ENCODE measurements at places on chromosomes 1 and 21.

DNA sequence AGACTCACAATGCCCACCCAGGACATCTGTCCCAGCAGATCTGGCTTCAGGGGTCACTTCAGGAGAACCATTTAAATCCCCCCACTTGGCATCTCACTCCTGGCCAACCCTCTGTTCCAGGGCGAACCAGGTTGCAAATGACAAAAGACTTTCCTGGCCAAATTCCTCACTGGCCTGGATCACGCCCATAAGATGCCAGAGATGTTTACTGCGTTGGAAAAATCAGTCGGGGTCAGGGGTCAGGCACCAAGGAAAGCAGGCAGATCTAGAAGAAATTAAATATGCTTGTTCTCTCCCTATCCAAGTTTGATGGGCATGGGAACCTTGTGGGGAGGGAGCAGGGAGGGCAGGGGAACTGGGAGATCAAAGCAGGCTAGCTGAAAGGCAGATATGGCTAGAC, 14.6 kb upstream of the AGTRAP start:
- DNase-seq = no peak

DNA sequence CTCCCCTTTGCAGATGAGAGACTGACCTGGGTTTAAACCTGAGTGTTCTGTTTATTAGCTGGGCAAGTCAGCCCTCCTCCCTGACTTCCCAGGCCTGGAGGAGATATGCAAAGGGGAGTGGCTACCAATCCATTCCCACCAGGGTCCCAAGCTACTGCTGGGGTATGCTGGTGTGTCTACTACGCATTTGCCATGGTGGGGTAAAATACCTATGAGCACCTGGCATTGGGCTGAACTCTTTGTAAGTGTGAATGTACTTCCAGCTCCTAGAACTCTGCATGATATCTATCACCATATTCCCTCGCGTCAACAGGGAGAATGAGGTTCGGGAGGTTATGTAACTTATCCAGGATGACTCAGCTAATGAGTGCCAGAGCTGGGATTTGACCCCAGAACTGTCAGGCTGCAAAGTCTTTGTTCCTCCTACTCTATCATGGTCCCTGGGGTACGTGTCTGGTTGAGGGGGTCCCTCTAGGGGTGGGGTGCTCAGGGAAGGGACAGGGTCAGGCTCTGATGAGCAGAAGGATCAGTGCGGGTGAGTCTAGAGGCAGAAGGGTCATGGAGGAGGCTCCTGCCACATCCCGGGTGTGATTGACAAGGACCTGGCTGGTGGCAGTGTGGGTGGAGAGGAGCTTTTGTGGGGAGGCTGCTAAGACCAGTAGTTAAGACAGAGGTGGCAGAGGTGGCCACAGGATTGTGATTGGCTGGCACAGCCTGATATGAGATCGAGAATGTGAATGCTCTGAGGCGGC, 16.7 kb downstream of the AMPD2 start:
- DNase-seq = no peak

DNA sequence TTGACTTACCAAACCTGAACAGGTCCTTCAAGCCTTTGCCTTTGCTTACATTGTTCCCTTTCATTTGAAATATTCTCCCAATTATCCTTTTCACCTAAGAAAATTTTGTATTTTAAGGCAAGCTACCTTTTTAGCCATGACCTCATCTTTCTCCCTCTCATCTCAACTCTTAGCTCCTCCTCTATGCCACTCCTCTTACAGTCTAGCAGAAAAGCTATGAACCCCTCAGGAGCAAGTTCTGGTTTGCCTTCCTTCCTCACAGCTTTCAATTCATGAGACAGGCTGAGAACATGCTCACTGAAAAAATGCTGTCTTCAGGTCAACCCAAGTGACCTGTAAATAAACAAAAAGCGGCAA, 8.3 kb upstream of the MUTYH start:
- no peak for DNase-seq

DNA sequence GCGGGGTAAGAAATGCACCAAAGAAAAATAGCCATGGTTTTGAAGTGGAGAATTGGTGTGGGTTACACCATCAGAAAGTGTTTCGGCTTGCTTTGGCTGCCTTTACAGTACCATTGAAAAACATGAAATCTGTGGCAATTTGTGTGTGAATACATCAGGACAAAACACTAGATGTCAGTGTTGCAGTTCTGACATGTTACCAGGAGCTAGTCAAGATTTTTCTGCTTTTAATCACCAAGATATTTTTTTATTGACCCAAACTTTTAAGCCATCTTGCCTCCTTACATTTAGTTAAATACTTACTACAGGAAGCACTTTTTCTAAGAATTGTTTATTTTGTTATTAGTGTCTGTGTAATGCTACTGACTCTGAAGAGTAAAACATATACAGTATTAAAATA, 14.3 kb downstream of the RRP15 start:
- no peak for DNase-seq

DNA sequence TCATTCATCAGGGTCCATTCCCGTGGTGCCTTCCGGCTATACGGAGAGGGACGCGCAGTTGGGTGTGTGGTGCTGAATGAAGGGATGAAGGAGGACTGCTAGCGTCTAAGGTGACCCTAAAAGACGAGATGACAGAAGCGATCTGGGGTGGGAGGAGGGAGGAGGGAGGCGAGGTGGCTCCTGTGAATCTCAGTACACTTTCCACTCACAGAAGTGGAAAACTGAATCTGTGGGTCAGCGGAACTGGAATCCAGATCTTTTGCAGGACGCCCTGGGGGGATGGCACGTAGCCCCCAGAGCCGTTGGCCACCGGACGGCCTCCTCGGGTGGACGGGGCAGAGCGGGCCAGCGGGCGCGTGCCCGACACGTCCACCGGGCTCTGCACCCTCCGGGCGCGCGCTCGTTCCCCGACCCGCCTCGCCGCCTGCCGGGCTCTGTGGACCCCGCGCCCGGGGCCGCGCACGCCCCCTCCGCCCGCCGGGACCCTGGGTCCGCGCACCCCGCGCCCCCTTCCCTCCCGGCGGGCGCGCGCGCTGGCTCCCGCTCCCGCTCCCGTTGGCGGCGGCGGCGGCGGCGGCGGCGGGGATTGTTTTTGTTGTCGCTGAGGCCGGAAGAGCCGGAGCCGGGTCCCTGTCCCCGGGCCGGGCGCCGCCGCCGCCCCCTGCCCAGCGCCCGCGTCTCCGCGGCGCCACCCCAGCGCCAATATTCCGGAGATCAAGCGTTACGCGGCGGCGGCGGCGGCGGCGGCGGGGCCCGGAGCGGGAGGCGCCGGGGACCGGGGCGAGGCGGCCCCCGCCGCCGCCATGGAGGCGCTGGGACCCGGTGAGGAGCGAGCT, at the start of gene AGO4:
Gene AGO4 (plus strand): TSS at position 403 of the 836 bp plus-strand sequence. CDS start 401 bp downstream, at position 804.
- DNase-seq = peak; percentile 67

GRCh38 chr1:100277866-100278265, 11.8 kb downstream of the RTCA start:
- DNase-seq = no peak

GRCh38 chr1:61253059-61253735, 170.8 kb downstream of the NFIA start:
- DNase-seq = no peak

GRCh38 chr21:41846536-41846935, 32.6 kb downstream of the PRDM15 start:
- DNase-seq = no peak

DNA sequence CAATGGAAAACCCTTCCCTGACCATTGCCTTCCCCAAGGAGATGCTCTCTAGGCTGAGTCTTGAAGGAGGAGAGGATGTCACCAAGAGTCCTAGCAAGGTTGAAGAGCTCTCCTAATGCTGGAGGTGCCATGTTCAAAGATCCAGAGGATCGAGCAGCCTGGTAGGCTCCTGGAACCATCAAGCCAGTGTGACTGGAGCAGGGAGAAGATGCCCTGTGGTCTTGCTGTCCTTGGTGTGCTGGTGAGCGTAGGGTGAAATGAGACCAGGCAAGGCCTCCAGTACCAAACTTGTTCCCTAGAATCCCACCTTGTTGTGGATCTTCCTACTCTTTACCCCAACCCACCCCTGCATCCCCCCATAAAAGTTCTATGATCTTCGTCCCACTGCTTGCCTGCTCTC, 46.6 kb upstream of the GALNT2 start:
- no peak for DNase-seq

DNA sequence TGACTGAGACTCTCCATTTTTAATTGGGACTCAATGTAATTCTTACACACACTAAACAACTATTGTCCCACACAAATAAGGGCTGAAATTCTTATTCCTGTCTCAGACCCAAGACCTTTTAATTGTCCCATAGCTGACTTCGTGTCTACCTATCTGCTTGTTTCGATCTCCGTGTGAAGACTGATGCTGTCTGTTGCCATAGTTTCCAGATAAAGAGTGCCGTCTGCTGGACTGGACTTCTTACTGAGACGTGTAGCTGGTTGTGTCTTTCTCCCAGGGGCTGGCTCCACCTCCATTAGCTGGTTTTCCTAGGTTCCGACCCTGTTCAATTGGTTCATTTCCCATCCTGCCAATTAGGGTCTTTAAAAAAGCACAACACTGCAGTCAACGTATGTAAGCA, 235.3 kb upstream of the PLXNA2 start:
- no peak for DNase-seq

- DNase-seq = no peak
Measured at GRCh38 chr1:232211149-232211548, 418.8 kb downstream of the SIPA1L2 start.

DNA sequence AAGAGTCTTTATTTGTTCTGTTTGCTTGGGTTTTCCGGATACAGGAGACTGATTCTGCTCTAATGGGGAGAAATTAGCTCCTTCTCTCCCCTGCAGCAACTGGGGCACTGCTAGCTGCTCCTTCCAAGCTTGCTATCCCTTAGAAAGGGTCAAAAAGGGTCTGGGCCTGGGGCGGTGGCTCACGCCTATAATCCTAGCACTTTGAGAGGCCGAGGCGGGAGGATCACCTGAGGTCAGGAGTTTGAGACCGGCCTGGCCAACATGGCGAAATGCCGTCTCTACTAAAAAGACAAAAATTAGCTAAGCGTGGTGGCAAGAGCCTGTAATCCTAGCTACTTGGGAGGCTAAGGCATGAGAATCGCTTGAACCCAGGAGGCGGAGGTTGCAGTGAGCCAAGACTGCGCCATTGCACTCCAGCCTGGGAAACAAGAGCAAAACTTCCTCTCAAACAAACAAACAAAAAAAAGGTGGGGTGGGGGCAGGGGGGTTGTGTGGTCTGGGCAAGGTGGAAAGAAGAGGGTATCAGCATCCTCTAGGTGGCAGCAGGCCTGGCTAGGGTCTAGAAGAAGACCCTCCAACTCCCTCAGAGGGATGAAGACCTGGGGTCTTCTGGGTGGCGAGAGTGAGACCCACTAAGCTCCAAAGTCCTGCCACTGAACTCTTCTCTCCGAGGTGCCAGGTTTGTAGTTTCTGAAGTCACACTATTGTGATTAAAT, 15.4 kb upstream of the TBX15 start:
- DNase-seq = no peak

DNA sequence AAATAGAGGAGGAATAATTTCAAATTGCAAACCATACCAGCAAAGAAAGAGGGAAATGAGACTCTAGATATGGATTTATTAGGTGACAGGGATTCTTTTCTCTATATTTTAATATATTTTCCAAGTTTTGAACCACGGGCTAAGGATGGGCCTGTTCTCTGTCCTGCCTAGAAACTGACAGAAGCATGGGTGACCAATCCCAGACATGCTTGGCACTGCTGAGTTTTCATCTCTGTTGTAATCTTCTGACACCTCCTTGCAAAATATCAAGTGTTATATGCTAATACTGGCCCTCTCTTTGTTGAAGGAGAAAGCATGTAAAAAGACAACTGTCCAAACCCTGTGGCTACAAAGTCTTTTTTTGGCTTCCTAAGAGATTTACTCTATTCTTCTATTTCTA, 774 bp upstream of the ANGPTL7 start:
- no peak for DNase-seq

GRCh38 chr1:37481289-37482003, 7.1 kb downstream of the ZC3H12A start:
- no peak for DNase-seq

DNA sequence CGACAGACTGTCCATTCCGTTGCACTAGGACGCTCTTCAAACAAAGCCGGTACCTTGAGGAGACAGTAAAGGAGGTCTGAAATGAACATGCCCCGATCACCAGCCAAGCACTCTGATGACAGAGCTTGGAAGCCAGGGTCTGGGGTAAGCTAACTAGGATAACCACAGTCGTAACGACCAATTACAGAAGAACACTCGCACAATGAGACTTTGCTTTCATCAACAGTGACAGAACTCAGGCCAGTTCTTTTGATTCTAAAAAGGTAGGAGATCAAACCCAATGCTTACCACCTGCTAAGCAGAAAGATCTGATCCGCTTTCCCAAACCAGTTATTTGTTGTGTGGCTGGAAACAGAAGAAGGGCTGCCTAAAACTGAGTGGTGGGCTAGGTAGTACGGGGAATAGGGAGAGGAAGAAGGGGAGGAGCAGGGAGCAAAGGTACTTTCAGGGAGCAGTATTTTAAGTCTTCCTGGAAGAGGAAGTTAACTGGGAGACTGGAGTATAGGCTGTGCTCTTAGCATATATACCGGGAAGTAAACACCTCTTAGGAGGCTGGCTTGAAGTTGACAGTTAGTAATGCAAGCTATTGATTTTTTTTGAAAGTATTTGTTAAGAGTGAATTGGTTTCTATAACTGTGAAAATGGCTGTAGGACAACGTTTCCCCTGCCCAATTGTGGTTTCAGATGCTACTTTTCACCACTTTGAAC, 38.4 kb downstream of the UCK2 start:
- DNase-seq = no peak

- no peak for DNase-seq
Measured at GRCh38 chr1:191155178-191155577, 677.5 kb upstream of the BRINP3 start.

- DNase-seq = no peak
Measured at GRCh38 chr1:36269408-36269838, 36.7 kb upstream of the SH3D21 start.

GRCh38 chr1:235898126-235898525, 31.4 kb upstream of the LYST start:
- DNase-seq = no peak

GRCh38 chr1:152169366-152170025, 10.5 kb upstream of the RPTN start:
- DNase-seq = no peak

Measured in GM10248 (cell line).